Muscle of leg (tissue), 16 donors: ENCODE measurements at places on chromosomes 5 and 9. TPM values are rescaled to one million over a fixed set of nuclear protein-coding genes. Genes with fewer than 3 reads are reported as not detected.

The MORN5 gene
- 0.53 TPM for total RNA-seq

The HMMR gene
- 10.8 TPM for total RNA-seq

The PRUNE2 gene
- total RNA-seq, result 13.2 TPM

The GRXCR2 gene
- total RNA-seq, result not detected

The KIF24 gene
- total RNA-seq, result 10.3 TPM

The C9orf153 gene
- total RNA-seq, result 0.49 TPM

- DNase-seq, result peak; percentile 85
These were observed 52.2 kb upstream of the DAB2IP start for GRCh38 chr9:121598965-121599871.

DNA sequence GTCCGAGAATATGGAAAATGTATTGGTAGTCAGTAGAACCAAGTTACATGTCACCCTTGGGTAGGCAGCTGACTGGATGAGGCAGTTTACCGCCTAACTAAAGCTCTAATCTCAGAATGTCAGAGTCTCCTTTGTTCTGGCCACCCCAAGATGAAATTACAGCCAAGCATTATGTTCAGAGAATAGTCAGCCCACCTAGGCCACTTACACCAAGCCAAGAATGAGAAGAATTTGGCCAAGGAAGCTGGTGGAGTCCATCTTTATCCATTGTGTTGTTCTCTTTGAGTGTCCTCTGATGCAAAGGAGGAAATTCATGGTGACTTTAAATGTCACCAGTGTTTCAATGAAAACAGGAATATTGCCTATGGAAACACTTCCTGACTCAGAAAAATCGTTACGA lies 275.1 kb upstream of the MAP3K1 start:
- no peak for DNase-seq

DNA sequence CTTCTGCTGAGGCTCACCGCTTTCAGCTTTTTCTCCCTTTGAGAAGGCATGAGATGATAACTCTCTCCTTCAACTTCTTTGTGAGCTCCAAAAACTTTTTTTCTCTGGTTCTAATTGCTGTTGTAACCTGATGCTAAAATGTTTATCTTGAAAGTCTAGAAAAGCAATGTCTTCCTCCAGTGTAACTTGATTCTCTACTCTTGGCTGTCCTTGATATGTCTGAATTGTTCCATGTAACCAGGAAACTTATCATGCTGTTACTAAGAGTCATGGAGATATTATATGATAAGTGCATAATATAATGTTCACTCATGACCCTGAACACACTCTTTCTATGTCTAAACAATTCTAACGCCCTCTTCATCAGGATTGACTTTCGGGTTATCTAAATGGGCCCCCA lies 128.0 kb upstream of the ABCA1 start:
- peak; percentile 14 for DNase-seq

- DNase-seq, result no peak
These were observed 291.0 kb upstream of the PRR16 start for GRCh38 chr5:120173125-120173524.

- DNase-seq, result peak; percentile 59
These were observed 98.6 kb upstream of the TLE1 start for GRCh38 chr9:81787747-81788632.

DNA sequence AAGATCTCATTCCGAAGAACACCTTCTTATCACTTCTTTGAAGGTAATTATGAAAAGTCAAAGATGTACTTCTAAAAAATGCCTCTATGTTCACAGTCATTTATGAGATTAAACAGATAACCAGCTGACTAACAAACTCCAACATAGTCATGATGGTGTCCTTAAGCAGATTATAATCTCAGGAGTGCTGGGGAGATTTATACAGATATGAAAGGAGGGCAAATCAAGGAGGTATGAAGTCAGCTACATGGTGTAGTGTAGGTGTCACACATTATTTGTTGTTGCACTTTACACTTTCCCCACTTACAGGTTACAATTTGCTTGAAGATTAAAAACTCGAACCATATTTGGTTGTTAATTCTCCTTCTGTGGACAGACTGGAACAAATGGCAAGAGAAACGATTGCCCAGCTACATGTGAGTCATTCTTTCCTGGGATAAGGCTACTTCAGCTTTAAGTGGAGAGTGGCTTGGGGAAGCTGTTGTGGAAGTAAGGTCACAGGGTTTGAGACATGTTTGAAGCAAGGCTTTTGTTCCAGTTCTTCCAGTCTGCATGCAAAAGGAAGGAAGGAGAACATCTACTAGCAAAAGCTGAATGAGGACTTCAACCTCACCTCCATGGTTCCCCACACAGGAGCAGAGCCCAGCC lies 320.1 kb downstream of the ADGRV1 start:
- peak; percentile 72 for DNase-seq

DNA sequence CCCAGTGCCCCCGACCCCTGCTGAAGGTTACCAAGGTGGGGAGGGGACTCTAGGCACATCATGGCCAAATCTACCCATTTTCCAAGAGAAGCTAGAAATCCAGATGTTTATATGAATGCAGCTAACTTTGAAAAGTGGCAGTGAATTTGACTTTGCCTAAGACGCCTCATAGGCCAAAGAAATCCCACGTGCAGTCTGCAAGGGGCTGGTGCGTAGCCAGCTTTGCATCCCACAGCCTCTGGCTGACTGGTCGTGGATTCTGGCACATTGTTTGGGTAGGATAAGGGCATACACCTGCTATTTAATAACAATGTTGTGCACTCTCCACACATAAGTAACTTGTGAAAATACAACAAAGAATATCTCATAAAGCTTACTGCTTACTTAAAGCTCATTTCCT lies 3.5 kb upstream of the GADD45G start:
- DNase-seq, result no peak

DNA sequence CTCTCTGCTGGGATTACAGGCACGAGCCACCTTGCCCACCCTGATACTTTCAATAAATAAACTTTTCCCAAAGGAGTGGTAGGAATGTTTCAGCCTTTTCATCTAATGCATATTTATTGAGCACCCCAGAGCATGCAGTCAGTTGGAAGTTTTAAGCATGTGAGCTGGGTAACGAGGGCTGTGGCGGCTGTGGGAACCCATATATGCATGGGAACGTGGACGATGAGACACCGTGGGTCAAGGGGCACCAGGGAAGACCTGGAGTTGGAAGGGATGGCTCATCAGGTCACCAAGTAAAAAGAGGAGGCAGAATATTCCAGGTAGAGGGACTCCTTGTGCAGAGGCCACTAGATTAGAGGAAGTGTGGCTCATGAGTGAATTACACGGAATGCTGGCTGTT lies 64.7 kb downstream of the ANKRD33B start:
- DNase-seq, result no peak

GRCh38 chr9:5389109-5389732 lies 48.5 kb downstream of the PLGRKT start:
- DNase-seq, result no peak

DNA sequence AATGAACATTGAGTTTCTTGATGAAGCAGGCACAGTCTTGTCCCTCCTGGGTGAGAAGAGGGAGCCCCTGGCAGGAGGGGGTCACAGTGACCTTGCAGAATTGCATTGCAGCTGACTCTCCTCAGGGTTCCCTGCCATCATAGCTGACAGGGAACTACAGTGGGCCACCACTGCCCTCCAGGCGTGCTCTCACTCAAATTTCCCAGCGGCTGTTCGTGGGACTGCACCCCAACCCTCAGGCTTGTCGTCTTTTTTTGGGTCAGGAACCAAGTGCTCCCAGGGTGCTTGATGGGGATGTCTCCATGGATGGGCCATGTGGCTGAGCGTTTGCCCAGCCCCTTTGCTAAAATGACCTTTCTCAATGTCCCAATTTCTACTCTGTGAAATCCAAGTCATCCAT lies 215.8 kb downstream of the MELK start:
- no peak for DNase-seq

- DNase-seq, result peak; percentile 48
These were observed 3.4 kb downstream of the SNX18 start for GRCh38 chr5:54520940-54521339.
